Kidney (tissue), 22 donors: ENCODE measurements at places on chromosomes 5 and 9.

GRCh38 chr5:10317825-10318682 lies 10.4 kb upstream of the CMBL start:
- no peaks in the 10 kb centered on the region for H3K36me3 ChIP-seq
- H3K4me3 ChIP-seq: no peak overlapping the region
- no peaks in the 10 kb centered on the region for H3K27me3 ChIP-seq
- H3K4me1 ChIP-seq: no peaks in the 10 kb centered on the region
- no peak for DNase-seq

DNA sequence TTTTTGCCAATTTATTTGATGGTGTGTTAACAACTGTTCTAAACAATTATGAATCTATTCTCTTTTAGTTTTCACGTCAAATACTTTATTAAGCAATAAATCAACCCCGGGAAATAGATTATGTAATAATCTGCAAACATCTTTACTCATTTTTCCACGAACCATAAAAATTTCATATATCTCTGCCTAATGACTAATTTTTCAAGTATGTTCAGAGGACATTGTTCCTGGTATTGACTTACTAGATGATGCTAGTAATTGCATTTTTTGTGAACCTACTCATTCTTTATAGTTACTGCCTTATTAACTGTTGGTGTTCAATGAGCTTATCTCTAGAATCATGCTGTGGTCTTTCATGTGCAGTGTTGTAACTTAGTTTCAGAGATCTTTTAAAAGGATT lies 41.0 kb upstream of the FBN2 start:
- no peak overlapping the region for H3K27ac ChIP-seq
- H3K27me3 ChIP-seq: no peaks in the 10 kb centered on the region
- no peak for DNase-seq
- H3K36me3 ChIP-seq: no peaks in the 10 kb centered on the region

DNA sequence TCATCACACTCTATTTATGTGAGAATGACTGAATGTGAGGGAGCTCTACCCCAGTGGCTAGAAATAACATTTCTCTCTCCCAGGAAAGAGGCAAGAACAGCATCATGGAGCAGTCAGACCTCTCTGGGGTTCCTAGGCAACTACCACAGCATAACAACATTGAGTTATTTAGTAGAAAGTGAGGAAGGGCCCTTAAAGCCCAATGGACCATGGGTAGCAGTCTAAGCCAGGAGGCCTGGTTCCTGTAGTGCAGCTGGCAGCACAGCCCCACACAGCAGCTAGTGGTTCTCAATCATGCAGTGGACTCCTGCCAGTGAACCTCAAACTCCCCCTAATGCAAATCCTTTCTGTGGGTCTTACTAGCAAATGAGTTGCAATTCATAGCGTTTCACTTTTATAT lies 55.3 kb downstream of the SPEF2 start:
- no peaks in the 10 kb centered on the region for H3K36me3 ChIP-seq
- H3K27me3 ChIP-seq: no peaks in the 10 kb centered on the region
- no peaks in the 10 kb centered on the region for H3K4me1 ChIP-seq
- no peak overlapping the region for H3K27ac ChIP-seq
- no peak for DNase-seq
- no peak overlapping the region for H3K4me3 ChIP-seq

DNA sequence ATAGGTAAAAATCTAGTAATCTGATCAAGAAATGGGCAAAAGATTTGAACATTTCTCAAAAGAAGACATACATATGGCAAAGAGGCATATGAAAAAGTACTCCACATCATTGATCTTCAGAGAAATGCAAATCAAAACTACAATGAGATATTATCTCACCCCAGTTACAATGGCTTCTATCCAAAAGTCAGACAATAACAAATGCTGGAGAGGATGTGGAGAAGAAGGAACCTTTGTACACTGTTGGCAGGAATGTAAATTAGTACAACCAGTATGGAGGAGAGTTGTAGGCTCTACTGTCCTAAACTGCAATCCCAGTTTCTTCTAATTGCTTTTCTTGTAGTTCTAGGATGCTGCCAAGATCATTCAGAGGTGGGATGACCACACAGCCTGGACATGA lies 193.5 kb upstream of the RFX3 start:
- no peaks in the 10 kb centered on the region for H3K36me3 ChIP-seq
- no peaks in the 10 kb centered on the region for H3K27me3 ChIP-seq
- no peak overlapping the region for H3K4me3 ChIP-seq

DNA sequence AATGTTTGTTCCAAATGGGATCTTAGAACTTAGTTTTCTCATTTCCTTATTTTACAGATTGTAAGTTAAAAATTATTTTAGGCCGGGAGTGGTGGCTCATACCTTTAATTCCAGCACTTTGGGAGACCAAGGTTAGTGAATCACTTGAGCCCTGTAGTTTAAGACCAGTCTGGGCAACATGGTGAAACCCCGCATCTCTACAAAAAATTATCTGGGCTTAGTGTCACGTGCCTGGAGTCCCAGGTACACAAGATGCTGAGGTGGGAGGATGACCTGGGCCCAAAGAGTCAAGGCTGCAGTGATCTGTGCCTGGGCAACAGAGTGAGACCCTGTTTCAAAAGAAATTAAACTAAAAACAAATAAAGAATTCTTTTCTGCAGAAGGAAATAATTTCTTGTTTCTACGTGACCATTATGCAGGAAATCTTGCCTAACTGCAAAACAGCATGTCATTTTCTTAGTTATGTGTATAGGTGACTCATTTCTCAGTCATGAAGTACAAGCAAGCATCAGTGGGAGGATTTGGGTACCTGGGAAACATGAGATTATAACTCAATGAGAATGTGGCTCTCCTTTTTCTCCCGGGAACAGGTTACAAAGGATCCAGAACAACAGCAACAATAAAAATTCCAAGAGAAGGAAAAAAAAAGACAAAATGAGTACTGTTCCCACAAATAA lies 375.1 kb upstream of the ST8SIA4 start:
- no peaks in the 10 kb centered on the region for H3K27me3 ChIP-seq
- H3K36me3 ChIP-seq: no peaks in the 10 kb centered on the region
- no peak for DNase-seq
- H3K4me1 ChIP-seq: no peaks in the 10 kb centered on the region
- H3K27ac ChIP-seq: no peak overlapping the region

GRCh38 chr9:107600060-107600573 lies 110.5 kb upstream of the KLF4 start:
- peak overlapping the region; percentile 66 for H3K27ac ChIP-seq
- DNase-seq: no peak
- no peaks in the 10 kb centered on the region for H3K27me3 ChIP-seq
- no peak overlapping the region for H3K4me3 ChIP-seq
